ENCODE measurements at places on chromosomes 12 and 14.
A peak's percentile ranks its signal among the peaks of the same experiment; 100 is the strongest.

- DNase-seq = peak; percentile 56
Observed at GRCh38 chr14:71753126-71753830, 179.0 kb upstream of the RGS6 start.

DNA sequence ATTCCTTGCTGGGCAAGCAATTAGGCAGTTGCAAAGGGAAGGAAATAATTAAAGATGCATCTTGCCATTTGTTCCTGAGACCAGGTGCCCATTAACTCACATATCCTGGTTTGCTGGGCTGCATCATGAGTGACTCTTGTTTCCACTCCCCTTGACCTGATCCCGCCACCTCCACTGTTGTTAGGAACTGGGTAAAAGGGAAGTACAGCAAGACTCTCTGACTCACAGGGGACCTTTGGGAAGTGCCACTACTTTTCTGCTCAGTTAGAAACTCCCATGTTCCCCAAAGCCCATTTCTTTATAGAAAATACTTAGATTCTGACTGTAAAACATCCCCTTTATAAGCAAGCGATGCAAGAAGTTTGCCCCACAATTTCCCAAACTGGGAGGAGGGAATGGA, 186.0 kb upstream of the BCL2L14 start:
- DNase-seq = no peak

- DNase-seq = no peak
Observed at GRCh38 chr12:54126029-54126695, 62.6 kb downstream of the SMUG1 start.

GRCh38 chr12:91690531-91690930, 455.1 kb downstream of the BTG1 start:
- no peak for DNase-seq

DNA sequence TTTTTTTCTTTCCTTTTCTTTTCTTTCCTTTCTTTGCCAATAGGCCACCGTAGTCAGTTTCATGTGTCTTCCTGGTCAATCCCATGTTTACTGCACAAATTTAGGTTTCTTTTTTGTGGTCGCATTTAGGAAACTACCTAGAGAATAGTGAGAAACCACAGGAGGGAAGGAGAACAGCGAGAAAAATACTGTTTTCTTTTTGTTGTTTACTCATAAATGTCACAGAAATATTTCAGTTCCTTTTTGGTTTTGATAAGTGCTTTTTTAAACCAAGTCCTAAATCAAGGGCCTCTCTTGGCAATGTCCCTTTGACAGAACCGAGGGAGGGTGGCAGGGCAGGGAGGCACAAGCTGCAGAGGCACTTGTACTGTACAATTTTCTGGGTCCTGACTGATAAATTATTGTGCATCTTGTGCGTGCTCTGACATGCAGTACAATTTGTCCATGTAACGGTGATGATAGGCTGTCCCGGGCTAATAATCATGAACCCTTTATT, 326.1 kb downstream of the CACNA1C start:
- no peak for DNase-seq

- no peak for DNase-seq
Observed at GRCh38 chr14:89309670-89310177, 107.3 kb downstream of the FOXN3 start.

DNA sequence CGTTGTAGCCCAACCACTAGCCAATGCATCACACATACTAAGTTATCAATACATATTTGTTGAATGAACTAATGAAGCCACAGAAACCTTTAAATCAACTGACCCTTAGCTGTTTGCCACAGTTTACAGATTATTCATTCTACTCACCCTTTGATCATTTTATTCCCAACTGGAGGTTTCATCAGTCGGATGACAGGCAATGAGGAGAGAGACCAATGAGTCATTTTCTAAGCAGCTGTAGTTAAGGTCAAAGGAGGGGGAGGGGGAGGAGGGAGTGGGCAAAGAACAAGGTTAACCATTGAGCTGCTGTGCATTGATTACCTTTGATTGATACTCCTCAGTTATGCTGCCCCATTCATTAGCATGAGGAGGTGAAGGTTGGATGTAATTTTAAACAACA, 469.5 kb downstream of the VRK1 start:
- DNase-seq = no peak

- DNase-seq = no peak
Observed at GRCh38 chr12:34396006-34396860, 373.9 kb downstream of the ALG10 start.

GRCh38 chr14:60721326-60722106, 2.6 kb downstream of the SIX4 start:
- DNase-seq = peak; percentile 52

GRCh38 chr14:101823511-101824120, 62.1 kb downstream of the PPP2R5C start:
- peak; percentile 59 for DNase-seq

DNA sequence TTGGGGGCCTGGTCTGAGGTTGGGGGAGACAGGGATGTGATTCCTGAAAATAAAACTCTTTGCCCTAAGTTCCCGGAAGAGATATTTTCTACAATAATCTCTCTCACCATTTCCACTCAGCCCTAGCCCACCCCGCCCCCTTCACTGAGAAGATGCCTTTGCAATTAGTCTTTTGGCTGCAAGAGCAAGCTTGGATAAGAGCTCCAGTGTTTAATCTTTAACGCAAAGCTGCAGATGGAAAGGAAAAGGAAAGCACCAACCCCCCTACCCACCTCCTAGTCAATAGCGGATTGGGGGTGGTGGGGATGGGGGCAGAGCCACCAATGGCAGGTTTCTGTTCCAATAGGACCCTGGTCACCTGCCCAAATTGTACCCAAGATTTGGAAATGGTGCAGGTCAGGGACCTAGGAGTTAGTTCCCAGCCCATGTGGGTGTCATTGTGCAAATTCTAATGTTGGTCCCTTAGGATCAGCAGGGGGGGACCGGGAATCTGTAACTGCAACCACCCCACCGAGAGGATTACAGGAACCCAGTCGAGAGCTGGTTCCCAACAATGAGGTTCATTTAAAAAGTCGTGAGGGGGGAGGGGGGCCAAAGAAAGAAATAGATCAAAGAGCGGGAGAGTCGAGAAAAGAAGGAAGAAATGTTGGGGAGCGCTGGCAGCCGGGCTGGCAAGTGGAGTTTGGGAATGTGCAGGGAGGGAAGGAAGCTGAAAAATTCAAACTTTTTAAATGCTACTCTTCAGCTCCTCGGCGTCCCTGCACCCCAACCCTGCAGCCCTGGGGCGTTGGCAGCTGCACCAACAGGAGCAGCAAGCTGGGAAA, 1.6 kb downstream of the ZFP36L1 start:
- DNase-seq = no peak

DNA sequence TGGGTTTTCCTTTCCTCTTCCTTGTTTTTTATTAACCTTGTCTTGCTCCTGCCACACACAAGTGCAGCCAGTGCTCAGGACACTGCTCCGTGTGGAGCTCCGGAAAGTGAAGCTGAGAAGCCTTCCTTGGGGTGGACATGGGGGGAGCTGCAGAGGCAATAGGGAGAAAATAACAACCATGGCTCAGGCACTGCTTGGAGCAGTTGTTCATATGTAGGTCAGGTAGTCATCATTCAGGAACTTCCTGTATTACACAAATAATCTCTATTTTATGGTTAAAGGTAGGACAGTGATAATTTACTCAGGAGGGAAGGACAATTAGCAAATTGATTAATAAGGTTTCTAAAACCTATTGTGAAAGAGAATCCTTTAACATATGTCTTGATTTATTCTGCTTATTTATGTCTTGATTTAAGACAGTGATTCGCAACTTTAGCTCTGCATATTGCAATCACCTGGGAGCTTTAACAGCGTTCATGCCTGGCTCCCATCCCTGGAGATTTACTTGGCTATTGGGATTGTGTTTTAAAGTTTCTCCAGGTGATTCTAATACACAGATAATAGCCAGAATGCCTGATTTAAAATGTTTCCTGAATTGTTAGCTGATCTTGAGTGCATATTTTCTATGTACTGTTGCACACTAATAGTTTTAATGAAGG, 92.1 kb downstream of the ETV6 start:
- no peak for DNase-seq
